ENCODE measurements at places on chromosomes 6 and 20. TPM values are rescaled to one million over a fixed set of nuclear protein-coding genes. Genes with fewer than 3 reads are reported as not detected.

The EIF6 gene
- 62.0 TPM for total RNA-seq

DNA sequence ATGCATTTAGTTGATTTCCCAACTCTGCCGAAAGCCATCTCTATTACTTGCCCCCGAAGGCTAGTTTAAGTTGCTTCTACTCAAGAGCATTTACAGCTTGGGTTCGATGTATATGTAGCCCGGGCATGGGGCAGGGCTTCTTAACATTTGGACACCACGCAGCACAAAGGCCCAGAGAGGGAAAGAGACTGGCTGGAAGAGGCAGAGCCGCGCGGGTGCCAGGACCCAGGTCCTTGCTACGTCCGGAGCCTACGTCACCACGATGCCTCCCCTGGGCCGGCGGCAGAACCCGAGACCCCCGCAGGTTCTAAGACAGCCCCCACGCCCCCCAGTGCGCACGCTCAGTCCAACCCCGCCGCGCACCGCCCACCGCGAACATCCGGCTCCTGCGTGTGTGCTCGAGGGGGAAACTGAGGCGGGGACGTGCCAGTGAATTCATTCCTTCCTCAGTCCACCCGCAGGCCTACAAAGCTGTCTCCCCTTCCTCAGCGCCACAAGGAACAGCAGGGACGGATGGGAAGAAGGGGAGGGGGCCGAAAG is 367 bp upstream of the PCIF1 start:
- H3K4me1 ChIP-seq = peaks cover 3% of the 10 kb centered on the region
- peak; percentile 72 for DNase-seq
- H3K4me3 ChIP-seq = peak overlapping the region; percentile 65
- H3K27me3 ChIP-seq = no peaks in the 10 kb centered on the region
- peak overlapping the region; percentile 98 for H3K27ac ChIP-seq

DNA sequence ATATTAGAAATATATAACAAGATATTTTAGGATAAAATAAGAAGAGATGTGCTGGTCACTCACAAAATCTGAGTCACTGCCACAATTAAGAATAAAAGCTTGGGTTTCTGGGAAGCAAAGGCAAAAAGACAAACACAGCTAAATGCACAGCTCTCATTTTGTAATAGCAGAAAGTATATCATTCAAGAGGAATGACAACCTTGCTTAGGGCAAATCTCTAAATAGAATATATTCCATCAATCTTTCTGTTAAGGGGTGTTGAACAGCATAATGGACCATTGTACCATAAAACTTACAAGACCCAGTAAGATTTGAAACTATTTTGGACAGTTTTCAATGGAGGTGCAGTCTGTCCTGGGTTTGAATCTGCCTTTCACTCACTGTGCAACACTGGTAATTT is 464.9 kb upstream of the SOX4 start:
- no peaks in the 10 kb centered on the region for H3K4me1 ChIP-seq
- no peaks in the 10 kb centered on the region for H3K27me3 ChIP-seq
- H3K4me3 ChIP-seq = no peak overlapping the region
- H3K27ac ChIP-seq = no peak overlapping the region
- no peaks in the 10 kb centered on the region for H3K36me3 ChIP-seq

- H3K36me3 ChIP-seq = no peaks in the 10 kb centered on the region
- no peak for DNase-seq
- H3K27ac ChIP-seq = no peak within 1 kb of the TSS
- peaks cover 6% of the 10 kb centered on the region for H3K4me1 ChIP-seq
Observed at GRCh38 chr20:46028772-46029371, at the start of gene SLC12A5. Gene SLC12A5, plus strand, starts transcription at chr20:46029215. Its CDS starts 130 bp downstream, at chr20:46029345.

GRCh38 chr20:2699775-2700413 is 7.3 kb downstream of the EBF4 start:
- H3K27me3 ChIP-seq = no peaks in the 10 kb centered on the region
- peaks cover 5% of the 10 kb centered on the region for H3K4me1 ChIP-seq
- H3K36me3 ChIP-seq = no peaks in the 10 kb centered on the region
- no peak overlapping the region for H3K27ac ChIP-seq
- H3K4me3 ChIP-seq = no peak overlapping the region

The TBX18 gene
- 8.0 TPM for total RNA-seq

GRCh38 chr6:128025478-128025877 is 124.6 kb upstream of the THEMIS start:
- no peak overlapping the region for H3K4me3 ChIP-seq
- H3K27me3 ChIP-seq = no peaks in the 10 kb centered on the region
- no peak overlapping the region for H3K27ac ChIP-seq
- no peaks in the 10 kb centered on the region for H3K36me3 ChIP-seq

- no peak overlapping the region for H3K4me3 ChIP-seq
- H3K27me3 ChIP-seq = no peaks in the 10 kb centered on the region
- no peak overlapping the region for H3K27ac ChIP-seq
- H3K4me1 ChIP-seq = no peaks in the 10 kb centered on the region
- DNase-seq = no peak
- no peaks in the 10 kb centered on the region for H3K36me3 ChIP-seq
Observed at GRCh38 chr6:89985751-89986493, 91.7 kb downstream of the GJA10 start.

DNA sequence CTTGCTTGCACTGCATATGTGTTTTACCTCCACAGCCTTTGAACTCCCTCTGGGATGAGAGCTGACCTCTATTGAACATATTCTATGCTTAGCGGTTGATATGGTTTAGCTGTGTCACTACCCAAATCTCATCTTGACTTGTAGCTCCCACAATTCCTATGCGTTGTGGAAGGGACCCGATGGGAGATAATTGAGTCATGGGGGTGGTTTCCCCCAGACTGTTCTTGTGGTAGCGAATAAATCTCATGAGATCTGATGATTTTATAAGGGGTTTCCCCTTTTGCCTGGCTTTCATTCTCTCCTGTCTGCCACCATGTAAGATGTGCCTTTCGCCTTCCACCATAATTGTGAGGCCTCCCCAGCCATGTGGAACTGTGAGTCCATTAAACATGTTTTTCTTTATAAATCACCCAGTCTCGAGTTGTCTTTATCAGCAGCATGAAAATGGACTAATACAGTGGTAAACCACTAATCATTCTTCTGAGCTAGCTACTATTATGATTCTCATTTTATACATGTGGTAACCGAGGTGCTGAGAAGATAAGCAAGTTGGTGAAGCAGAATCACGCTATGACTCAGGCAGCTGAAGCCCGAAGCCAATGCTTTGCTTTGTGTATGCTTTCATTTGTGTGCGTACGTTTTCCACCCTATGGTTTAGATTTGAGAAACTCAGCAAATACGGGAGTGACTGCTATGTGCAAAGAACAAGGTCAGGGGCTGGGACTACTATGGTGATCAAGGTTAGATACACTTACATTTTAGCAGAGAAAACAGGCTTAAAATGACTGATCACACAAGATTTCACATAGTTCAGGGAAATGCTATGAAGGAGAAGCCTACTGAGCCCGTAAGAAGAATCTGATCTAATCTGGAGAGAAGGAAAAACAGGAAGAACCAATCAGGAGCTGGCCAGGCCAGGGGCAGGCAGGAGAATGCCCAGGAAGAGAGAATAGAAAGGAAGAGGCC is 363.5 kb downstream of the ESR1 start:
- DNase-seq = no peak
- no peak overlapping the region for H3K27ac ChIP-seq
- H3K4me3 ChIP-seq = no peak overlapping the region
- H3K4me1 ChIP-seq = no peaks in the 10 kb centered on the region
- no peaks in the 10 kb centered on the region for H3K27me3 ChIP-seq
- no peaks in the 10 kb centered on the region for H3K36me3 ChIP-seq

The SCRT2 gene
- not detected for total RNA-seq

The BMP5 gene
- not detected for total RNA-seq

GRCh38 chr20:8062756-8063155 is 43.2 kb upstream of the TMX4 start:
- no peaks in the 10 kb centered on the region for H3K27me3 ChIP-seq
- no peaks in the 10 kb centered on the region for H3K36me3 ChIP-seq
- H3K4me1 ChIP-seq = no peaks in the 10 kb centered on the region
- no peak overlapping the region for H3K27ac ChIP-seq

The CRNKL1 gene
- 53.0 TPM for total RNA-seq

The DACT2 gene
- not detected for total RNA-seq

- DNase-seq = no peak
- no peaks in the 10 kb centered on the region for H3K36me3 ChIP-seq
- no peaks in the 10 kb centered on the region for H3K27me3 ChIP-seq
- H3K4me1 ChIP-seq = no peaks in the 10 kb centered on the region
- peak overlapping the region; percentile 18 for H3K27ac ChIP-seq
Observed at GRCh38 chr6:1796706-1797529, 187.2 kb downstream of the FOXC1 start.

DNA sequence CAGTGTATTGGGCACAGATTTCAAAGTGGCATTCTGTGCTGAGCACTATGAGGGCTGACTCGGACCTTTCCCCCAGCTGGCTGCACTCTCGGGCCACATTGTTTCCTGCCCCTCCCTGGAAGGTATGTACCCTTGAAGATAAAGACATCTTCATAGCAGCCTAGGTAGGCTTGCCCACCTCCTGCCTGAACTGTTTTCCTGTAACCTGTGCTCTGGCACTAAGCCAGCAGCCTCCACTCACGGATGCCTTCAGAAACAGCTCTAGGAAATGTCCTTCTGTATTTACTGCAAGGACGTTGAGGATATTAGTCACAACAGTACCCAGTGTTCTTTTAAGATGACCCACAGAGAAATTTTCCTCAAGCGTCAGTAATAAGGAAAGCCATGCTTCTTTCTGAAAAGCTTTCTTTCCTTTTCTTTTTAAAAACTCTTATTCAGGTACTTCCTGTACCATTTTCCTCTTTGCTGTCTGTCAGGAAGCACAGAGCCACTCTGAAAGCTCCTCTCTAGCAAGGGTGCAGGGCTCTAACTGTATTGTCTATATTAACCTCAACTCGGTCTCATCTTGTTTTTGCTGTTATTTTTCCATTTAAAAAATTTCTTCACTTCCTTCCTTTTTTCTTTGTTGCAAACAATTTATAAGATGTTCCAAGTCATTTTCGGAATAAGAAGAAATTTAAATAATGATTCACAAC is 43.5 kb downstream of the TTI1 start:
- H3K36me3 ChIP-seq = no peaks in the 10 kb centered on the region
- H3K27ac ChIP-seq = no peak overlapping the region
- no peaks in the 10 kb centered on the region for H3K27me3 ChIP-seq
- no peaks in the 10 kb centered on the region for H3K4me1 ChIP-seq

The PPP1R11 gene
- 47.9 TPM for total RNA-seq

- no peak for DNase-seq
- H3K4me3 ChIP-seq = no peak overlapping the region
- H3K4me1 ChIP-seq = no peaks in the 10 kb centered on the region
- H3K27ac ChIP-seq = no peak overlapping the region
Observed at GRCh38 chr20:54168961-54169862, 4.6 kb downstream of the CYP24A1 start.
